NCI-H2081 treated with DMSO at 0.1 percent for 48 hours (cell line): ENCODE measurements at places on chromosomes 1 and 21.

- DNase-seq = no peak
These were observed 94.2 kb downstream of the CACNA1E start for GRCh38 chr1:181577475-181577874.

GRCh38 chr1:29639741-29640427 is 403.6 kb downstream of the PTPRU start:
- no peak for DNase-seq

DNA sequence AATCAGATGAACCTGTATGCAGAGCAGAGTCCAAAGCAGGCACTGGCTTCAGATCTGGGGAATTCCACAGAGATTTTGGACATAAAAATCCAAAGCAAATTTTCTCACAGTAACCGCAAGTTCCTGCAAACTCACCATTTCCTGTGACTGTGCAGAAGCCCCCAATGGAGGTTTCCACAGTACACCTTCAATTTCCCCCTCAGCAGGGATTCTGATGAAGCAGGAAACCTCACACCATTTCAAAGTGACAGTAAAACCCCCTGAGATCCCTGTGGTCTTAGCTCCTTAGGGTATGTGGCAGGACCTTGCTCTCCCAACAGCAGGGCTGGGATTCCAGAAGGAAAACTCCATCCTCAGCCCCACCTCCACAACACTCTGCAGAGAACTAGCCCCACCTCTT is 6.0 kb upstream of the TGFBR3 start:
- DNase-seq = no peak

DNA sequence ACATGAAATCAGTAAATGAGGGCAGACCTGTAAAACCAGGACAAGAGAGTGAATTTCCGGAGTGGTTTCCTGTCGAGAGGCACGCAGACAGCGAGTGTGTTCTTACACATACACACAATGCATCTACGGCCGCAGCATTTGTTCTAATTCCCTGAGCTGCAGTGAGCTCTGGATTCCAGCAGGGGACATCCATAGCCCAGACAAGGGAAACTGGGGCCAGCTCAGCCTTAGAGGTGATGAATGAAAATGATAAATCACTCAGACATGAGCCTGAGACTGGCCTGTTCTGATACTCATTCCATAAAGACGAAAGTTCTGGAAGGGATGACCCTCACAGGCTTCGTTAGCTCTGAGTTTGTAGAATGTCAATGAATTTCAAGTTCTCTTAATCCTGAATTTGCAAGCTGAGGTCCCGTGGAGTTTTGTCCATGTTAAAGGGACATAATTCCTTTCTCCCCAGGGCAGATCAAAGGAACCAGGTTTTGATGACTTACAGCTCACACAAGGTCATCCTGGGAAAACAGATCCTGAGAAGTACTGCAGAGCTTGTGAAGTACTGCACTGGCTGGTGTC is 207.9 kb upstream of the C1orf87 start:
- DNase-seq = no peak

DNA sequence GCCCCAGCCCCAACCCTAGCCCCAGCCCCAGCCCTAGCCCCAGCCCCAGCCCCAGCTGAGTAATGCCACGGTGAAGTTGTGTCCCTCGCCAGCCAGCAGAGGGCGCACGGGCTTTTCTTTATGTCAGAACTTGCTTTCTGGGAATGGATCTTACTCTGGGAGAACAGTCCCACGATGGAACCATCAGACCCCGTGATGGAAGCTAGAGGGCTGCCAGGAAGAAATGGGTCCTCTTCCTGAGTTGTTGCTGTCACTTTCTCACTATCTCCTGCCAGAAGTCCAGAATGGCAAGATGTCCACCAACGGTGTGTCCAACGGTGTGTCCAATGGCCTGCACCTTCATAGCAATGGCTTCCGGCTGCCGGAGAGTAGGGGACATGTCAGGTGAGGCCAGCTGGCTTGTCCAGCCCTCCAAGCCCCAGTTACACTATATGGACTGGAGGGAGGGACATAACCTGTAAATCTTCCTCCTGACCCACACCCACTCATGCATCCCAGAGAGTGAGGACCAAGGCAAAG is 25.1 kb upstream of the TMEM222 start:
- DNase-seq = no peak

DNA sequence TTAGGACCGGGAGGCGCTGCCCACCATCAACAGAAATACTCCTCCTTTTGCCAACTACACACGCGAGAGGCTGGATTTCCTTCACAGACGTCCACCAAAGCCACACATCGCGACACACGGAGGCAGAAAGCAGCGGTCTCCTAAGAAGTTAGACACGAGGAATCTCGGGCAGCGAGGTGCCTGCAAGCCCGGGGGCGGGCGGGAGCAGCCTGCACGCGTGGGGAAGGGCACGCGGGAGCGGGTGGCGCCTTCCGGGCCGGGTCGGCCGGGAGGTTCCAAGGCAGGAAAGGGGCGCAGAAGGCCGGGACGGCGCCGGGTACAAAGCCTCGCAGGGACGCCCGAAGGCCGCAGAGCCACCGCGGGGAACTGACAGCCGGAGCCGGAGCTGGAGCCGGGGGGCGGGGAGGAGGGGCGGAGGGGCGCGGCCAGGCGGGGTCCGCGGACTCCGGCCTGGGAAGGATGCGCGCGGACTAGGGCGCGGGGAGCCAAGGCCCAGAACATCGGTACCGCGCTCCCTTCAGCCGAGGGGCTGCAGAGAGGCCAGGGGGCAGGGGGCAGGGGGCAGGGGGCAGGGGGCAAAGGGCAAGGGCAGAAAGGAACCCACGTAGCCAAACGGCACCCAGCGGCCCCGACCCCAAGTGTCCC is 722 bp downstream of the NPHP4 start:
- DNase-seq = no peak

DNA sequence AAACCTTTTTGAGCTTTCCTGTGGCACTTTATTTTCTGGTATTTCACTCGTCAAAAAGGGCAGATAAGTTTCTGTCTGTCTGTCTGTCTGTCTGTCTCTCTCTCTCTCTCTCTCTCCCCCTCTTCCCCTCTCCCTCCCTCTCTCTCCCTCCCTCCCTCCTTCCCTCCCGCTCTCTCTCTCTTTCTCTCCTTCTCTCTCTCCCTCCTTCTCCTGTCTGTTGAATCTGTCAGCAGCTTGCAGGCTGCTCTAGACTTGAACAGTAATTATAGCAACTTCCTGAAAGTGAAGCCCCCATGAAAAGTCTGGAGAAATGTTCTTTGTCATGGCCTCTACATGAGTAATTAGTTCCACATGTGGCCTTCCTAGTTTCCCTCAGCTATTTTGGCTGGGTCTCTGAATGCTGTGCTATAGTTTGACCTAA is 275.2 kb upstream of the C1orf105 start:
- no peak for DNase-seq

DNA sequence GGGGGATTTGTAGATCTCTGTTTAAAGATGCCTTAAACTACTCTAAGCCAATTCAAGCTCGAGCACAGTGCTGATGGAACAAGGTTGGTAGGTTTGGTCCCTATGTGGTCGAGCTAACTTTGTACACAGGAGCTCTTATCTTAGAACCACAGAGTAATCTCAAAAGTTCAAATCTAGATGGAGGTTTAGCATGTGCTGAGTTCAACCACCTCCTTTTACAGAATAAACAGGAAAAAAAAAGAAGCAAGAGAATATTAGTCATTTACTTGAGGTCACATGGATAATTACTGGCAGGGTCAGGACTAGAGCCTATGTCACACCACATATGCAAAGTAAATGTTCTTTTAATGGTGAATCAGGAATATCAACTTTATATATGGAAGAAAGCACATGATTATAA is 86.2 kb downstream of the DTL start:
- DNase-seq = no peak

- no peak for DNase-seq
These were observed 15.7 kb downstream of the PRDM16 start for GRCh38 chr1:3084726-3085125.

- DNase-seq = peak; percentile 50
These were observed at the start of gene CASZ1 for GRCh38 chr1:10796029-10796944. TSS of gene CASZ1 (minus strand) at chr1:10796646. CDS start at chr1:10693889, 102,757 bp downstream.

DNA sequence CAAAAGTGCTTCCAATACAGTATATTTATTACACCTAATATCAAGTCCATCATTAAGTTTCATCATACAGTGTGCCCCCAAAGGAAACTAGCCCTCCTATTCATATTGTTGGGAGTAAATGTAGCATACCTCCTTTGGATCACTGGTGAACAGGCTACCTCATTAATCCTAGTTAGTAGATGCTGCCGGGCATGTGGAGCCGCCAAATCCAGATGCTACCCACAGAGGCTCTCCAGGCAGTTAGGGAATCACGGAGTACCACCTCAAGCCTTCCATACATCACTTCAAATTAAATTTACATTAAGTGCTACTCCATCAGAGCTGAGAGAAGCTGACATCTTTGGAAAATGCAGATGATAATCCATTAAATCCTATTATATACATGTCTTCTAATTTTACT is 121.7 kb upstream of the FOXD3 start:
- no peak for DNase-seq

- no peak for DNase-seq
These were observed 94.1 kb upstream of the CASZ1 start for GRCh38 chr1:10890491-10891071.

DNA sequence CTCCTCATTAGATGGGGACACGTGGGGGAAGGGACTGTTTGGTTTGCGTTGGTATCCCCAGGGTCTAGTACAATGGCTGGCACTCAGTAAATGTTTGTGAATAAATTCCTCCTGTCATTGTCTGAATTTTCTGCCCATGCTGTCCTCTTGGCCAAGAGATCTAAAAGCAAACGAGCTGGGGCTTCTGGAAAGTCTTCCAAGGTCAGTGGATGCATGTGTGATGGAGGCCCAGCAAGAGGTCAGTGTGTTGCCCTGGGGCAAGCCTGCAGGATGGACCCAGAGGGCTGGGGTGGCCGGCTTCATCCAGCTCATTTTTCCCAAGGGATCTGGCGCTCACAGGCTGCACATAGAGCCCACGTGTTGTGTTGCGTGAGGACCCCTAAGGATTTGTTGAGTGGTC is 30.0 kb upstream of the JUN start:
- DNase-seq = no peak

DNA sequence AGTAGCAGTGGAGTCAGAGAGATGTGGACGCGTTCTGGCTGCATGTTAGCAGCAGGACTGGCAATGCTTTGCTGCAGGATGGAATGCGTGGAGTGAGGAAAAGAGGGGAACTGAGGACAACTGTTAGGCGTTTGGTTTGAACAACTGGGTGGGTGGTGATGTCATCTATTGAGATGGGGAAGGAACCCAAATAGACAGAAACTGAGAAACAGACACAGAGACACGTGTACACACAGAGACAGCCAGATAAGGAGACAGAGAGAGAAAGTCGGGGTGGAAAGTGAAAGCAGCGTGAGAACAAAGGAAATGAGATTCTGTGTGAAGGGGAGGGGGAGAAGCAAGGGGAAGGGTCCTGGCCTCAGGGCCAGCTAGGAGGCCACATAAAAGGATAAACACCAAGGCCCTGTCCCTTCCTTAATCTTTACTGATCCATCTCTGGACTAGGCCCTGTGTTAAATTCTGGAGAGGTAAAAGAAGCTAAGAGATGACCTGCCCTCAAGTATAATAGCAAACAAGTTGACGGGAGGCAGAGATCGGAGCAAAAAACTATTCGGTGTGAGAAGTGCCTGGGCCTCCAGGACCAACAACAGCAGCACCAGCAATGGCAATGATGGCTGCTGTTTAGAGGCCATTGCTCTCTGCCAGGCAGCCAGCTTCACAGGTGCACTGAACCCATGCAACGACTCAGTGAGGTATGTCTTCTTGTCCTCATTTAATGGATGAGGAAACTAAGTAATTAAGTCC is 31.6 kb downstream of the VWA5B1 start:
- no peak for DNase-seq

DNA sequence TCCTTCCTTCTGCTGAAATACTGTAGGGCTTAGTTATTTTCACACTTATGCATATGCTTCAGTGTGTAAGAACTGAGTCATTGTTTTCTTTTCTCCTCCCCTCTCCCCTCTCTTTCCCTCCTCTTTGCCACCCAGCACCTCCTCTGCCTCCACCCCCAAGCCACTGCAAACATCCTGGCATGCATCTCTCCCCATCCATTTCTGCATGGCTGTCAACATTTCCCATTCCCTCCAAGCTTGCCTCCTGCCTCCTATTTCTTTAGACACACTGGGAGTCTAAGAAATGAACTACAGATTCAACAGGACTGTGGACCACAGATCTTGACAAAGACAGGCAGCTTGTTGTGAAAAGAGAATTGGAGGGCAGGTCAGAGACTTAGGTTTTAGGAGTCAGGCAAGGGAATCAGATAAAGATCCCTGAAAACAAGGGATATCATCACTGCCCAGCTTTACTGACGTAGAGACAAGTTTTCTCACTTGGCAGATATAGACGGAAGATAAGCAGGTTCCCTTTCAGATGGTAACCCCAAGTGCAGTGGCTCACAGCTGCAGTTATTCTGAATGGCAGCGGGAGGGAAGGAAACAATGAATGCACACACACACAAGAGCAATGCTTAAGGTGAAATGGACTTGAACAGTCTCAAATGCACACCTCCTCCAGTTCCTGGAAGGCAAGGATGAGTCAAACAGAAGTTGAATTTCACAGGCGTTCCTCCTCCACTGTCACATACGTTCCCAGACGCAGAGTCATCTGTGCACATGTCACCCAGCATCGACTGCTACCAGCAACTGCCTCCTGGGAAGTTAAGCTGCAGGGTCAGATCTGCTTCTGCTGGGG is 56.1 kb downstream of the HIVEP3 start:
- DNase-seq = no peak

GRCh38 chr1:50774759-50775351 is 185.2 kb downstream of the FAF1 start:
- DNase-seq = peak; percentile 36

GRCh38 chr1:186655876-186656275 is 24.3 kb downstream of the PTGS2 start:
- DNase-seq = no peak

DNA sequence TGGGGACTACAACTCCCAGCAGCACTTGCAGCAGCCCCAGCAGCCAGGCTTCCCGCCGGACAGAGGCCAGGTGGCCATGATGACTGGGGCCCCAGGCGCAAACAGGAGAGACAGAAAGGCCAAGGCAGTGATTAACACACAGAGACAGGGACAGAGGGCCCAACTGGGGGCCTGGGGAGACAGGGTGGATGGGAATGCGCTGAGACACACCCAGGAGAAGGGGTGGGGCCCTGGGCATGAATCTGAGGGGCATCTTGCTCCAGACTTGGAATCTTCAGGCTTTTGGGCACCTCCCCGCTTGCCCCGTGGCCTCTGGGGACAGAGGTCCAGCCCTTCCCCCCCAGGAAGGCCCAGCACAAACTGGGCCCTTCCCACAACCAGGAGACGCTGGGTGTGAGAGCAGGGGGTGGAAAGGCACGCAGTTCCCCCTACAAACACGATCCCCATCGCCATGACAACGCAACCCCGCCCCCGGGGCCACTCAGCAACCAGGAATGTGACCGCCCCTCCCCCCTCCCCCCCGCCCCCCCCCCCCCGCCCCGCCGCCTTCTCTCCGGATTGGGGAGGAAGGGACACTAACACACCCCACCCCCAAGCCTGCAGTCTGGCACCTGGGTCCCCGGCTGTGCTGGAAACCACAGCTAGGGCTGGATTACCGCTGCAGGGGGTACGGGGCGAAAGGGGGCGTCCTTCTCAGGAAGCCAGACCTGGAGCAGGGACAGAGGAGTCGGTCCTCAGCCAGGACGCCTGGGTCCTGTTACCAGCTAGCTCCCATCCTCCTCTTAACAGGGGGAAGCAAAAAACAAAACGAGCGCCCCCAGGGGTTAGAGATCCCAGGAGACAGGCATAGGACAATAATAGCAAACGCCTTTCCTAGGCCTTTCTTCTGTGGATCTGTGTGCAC is 4.5 kb downstream of the HDGF start:
- DNase-seq = peak; percentile 77

- DNase-seq = no peak
These were observed 74.4 kb downstream of the HS2ST1 start for GRCh38 chr1:86988835-86989234.
